NCI-H2227 treated with DMSO at 0.1 percent for 48 hours (cell line): ENCODE measurements at places on chromosomes 11 and 22.

DNA sequence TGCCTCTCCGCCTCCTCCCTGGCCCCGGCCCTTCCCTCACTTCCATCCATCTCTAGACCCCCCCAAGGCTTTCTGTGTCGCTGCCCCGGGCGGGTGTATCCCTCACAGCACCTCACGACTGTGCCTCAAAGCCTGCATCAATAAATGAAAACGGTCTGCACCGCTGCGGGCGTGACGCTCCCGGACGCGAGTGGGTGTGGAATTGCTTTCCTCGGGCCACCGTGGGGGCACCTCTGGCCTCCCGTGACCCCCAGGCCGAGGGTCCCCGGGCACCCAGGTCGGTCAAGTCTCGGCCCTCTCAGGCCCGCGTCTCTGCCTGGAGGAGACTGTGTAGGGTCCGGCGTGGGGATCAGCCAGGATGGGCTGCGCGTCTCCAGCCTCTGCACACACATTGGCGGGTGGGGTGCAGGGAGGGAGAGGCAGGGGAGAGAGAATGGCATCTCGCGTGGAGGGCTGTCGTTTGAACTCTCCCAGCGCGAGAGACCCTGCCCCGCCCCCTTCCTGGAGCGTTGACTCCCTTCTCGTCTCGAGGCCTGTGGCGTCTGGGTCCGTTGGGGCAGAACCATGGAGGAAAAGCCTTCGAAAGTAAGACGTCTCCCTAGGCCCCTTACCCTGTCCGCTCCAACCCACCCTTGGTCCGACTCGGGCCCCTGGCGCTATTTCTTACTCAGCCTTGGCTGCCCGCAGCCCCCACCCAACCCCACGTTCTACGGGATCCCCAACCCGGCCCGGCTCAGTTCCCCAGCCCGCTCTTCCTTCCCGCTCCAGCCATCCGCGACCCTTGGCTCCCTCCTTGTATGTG, at the start of gene CATSPERZ:
CATSPERZ (plus strand) TSS at position 512 of the 802 bp plus-strand sequence; CDS start at position 565, 53 bp downstream.
- no peak for DNase-seq

- no peak for DNase-seq
Measured at GRCh38 chr11:88604260-88604659, 266.7 kb upstream of the CTSC start.

- DNase-seq = no peak
Measured at GRCh38 chr11:70089631-70090030, 11.5 kb downstream of the ANO1 start.

- no peak for DNase-seq
Measured at GRCh38 chr22:50473855-50474671, 772 bp downstream of the SBF1 start.

GRCh38 chr11:28674433-28675103, 566.4 kb downstream of the METTL15 start:
- no peak for DNase-seq

GRCh38 chr11:127006311-127006710, 5.7 kb upstream of the KIRREL3 start:
- DNase-seq = no peak

DNA sequence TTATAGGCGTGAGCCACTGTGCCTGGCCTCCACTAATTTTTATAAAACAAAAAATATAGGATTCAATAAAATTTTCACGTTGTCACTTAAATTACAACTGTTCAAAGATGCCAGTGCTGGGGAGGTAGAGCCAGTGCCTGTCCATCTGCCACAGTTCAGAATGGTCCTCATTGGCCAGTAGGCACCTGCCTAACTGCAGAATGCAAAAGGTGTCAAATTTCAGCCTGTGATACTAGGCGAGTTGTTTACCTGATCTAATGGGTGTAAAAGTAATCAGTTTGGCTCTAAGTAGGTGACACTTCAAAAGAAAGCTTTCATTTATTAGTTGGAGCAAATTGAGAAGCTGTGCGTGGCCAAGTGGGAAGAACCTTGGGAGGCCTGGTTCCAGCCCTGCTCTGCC, 2.4 kb downstream of the SMARCB1 start:
- no peak for DNase-seq

- no peak for DNase-seq
Measured at GRCh38 chr22:31719850-31720471, 30.0 kb downstream of the PRR14L start.

DNA sequence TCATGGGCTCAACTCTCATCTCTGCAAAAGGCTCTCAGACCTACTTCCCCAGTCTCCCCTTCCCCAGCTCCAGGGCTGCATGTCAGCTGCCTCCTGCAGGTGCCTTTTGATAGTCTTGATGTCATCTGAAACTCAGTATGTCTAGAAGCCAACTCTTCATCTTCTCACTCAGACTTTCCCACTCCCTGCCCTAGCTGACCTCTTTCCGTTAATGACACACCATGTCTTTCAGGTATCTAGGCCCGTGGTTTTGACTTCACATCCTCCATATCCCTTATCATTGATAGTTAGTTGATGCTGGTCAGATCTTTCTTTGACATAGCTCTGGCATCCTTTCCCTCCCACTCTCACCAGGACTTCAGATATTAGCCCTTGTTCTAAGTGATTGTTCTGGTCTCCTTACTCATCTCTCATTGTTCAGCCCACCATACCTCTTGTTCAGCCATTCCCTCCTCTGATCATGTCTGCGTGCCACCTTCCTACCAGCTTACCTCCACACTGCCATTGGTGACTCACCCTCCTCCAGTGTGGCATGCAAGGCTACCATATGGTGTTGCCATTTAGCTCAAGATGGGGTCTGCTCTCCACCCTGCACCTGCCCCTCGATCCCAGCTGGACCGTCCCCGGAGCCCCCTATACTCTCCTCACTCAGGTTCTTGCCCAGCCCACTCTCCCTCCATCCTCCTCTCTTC, 18.4 kb downstream of the TTC12 start:
- DNase-seq = no peak

DNA sequence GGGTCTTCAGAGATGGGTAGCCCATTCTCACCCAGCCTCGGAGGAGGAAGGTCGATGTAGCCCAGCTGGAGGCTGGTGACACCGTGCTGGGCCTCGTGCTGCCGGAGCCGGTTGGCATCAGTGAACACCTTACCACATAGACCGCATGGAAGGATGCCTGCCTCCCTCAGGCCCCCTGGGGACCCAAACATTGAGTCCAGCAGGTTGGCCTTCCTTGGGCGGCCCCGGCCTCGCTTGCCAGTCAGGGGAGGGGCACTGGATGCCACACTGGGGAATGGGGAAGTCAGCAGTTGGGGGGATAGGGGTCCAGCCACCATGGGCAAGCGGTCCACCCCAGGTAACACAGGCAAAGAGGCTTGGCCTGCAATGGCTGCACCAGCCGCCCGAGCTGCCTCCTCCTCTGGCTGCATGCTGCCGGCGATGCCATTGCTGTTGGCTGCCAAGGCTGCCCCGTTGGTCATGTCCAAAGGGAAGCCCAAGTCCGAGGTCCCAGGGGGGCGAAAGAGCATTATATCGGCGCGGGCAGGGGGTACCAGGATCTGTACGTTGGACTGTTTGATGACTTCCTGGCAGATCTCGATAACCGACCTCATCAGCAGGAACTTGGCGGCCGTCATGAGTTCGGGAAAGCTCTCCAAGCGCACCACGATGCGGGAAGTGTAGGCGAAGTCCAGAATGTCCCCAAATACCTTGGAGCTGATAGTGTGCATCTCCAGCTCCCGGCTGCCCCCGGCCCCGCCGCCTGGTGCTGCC, 1.4 kb downstream of the PATZ1 start:
- no peak for DNase-seq

DNA sequence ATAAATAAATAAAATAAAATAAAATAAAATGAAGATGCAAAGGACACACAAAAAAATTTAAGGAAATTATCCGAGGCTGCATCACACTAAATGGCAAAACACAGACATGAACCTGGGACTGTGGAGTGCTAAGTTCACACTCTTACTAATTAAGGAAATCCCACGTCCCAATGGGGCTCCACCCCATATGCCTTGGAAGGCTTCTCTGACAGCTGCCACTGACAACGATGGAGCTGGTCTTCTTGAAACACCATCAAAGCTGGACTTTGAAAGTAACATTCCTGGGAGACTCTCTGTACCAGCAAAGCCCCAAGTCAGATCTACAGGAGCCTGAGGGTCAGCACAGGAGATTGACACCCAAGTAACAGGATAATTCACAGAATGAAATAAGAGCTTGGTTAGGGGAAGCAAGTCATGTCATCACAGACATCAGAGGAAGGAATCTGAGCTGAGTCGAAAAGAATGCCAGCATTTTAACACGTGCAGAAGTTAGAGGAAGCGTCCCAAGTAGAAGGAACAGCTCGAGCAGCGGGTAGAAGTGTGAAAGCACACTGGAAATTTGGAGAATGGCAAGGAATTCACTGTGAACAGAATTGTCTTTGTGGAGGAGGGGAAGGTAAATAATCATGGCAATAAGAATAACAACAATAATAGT, 13.8 kb downstream of the TPST2 start:
- DNase-seq = no peak
